ENCODE measurements at places on chromosomes 13 and 19. TPM values are rescaled to one million over a fixed set of nuclear protein-coding genes. Genes with fewer than 3 reads are reported as not detected.

DNA sequence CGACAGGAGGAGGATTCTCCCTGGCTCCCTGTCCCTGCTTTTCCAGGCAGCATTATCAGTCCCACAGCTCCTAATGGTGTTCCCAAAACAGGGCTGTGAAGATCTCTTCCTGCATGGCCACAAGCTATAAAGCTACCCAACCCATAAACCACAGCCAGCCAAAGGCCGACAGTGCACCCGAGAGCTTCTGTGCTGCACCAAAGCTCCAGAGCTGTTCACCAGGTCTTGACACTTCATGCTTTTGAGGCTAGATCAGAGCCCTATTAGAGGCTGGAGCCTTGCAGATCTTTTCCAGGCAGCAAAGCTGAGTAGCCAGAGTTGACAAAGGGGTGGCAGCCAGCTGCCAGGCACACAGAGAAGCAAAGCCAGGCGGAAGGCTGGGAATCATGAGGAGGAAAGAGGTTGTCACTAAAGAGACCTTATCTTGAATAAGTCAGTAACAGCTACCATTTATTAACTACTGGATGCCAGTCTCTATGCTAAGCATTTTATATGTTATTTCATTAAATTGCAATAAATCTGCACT, 180.4 kb downstream of the KATNAL1 start:
- no peak for DNase-seq

GRCh38 chr13:77699059-77699680, 1.7 kb downstream of the SLAIN1 start:
- no peak for DNase-seq

The CYSLTR2 gene
- total RNA-seq, result not detected

- no peak for DNase-seq
Observed at GRCh38 chr13:62556978-62557377, 1141.3 kb upstream of the PCDH20 start.

DNA sequence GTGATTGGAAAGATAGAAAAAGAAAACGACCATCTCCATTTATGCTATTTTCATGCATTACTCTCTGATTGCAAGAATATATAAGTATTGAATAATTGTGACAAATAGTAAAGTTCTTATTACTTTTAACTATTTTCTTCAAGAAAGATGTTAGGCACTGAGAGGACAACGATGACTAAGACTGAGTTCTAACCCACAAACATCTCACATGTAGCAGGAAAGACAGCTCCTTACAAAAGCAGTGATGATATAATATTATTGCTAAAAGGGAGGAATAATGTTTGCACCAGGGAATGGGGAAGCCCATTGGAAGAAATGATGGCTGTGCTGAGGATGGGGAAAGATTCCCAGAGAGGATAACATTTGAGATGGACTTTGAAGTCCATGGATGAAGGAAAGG, 22.6 kb downstream of the RXFP2 start:
- no peak for DNase-seq

- no peak for DNase-seq
Observed at GRCh38 chr19:51375504-51376221, 3.2 kb upstream of the NKG7 start.

GRCh38 chr13:83499286-83499685, 383.0 kb downstream of the SLITRK1 start:
- no peak for DNase-seq

DNA sequence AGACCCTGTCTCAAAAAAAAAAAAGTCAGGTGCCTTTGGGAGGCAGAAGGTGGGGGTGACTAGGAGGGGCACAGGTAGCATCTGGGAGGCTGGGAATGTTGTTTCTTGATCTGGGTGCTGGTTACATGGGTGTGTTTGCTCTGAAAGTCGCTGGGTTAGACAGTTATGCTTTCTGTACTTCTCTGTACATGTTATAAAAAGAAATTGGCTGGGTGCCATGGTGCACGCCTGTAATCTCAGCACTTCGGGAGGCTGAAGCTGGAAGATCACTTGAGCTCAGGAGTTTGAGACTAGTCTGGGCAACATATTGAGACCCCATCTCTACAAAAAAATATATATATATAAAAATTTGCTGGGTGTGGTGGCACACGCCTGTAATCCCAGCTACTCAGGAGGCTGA, 15.1 kb downstream of the NOSIP start:
- peak; percentile 33 for DNase-seq

GRCh38 chr19:55133639-55134444, 15.2 kb downstream of the TNNT1 start:
- no peak for DNase-seq

The ZNF723 gene
- total RNA-seq, result not detected

- no peak for DNase-seq
Observed at GRCh38 chr13:93098972-93099371, 127.6 kb upstream of the GPC6 start.

GRCh38 chr13:78576261-78576660, 27.1 kb downstream of the POU4F1 start:
- DNase-seq, result no peak

GRCh38 chr13:68046903-68047302, 816.8 kb upstream of the PCDH9 start:
- no peak for DNase-seq

Measured in dermis blood vessel endothelial cell (primary cell).